Amniotic epithelial cell (primary cell): ENCODE measurements at places on chromosomes 12 and 14.

DNA sequence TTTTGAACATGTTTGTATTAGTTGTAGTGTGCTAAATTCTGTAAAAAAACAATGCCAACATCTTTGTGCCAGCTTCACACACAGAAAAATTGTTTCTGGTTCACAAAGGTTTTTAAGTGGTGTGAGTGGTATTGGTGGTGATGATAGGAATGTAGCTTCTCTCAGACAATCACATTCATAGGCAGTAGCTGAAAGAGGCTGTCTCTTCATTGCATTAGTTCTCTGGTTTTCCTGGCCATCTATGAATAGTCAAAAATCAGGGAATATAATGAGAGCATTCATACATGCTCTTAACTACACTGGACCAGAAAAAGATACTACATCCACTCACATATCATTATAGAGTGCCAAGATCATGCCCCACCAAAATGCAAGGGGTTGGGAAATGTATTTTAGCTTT lies 433.5 kb downstream of the FLRT2 start:
- no peak for DNase-seq

DNA sequence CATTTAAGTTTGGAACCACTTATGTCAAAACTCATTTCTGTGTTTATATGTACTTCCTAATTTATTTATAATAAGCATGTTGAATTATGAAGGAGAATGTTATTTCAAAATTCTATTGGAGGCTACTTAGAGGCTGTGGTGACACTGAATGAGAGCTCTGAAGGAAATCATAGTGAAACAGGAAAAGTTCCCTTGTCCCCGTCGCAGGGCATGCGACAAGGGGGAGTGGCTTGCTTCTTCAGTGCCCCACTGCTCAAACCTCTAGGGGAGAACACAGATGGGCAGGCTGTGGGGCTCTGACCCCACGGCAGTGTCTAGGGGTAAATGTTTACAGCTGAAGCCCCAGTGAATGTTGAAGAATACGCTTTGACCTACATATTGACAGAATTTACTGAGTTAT lies 261.9 kb downstream of the RAD51B start:
- DNase-seq = no peak

- peak; percentile 37 for DNase-seq
Observed at GRCh38 chr12:44015333-44015941, 179.6 kb downstream of the TMEM117 start.

DNA sequence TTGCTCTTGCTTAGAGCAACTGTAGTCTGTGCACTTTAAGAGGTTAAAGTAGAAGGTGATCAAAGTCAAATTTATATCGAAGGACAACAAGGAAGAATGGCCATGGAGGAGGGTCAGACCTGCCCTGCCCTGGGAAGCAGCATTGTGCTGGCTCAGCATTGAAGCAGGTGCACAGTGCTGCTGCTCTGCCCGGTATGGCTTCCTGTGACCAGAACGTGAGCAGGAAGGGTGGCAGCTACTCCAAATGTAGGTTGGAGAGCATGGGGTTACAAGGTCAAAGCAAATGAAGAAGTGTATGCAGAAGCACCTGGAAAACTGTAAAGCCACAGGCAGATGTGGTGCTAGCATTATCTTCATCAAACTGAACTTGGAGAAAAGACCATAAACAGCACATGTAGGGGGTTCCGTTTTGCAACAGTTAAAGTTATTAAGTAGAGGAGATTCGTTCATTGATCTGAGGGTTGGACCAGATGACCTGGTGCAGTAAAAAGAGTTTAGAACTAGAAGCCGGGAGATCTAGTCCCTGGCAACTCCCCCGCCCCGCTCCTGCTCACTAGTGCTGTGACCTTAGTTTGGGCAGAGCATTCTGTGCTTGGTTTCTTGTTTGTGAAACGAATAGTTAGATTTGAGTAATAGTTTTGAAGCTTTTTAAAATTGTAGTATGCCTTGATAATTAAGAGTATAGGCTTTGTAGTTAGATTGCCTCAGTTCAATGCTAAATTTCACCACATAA lies 84.2 kb downstream of the SCN8A start:
- DNase-seq = no peak

DNA sequence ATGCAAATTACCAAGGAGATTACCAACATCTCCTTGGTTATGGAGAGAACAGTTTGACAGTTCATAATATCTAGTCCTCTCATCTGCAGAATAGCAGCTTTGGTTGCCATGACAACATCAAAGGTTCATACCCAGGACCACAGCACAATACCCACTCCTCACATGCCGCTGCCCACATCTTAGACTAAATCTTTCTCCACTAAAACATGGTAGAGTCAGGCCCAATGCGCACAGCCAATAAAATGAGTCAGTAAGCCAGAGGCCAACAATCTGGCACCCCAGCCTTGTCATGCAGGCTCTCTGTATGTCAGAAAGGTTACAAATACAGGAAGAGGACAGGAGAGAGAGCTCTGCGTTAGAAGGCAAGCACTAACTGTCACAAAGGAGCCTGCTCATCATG lies 70.6 kb downstream of the KCNK10 start:
- no peak for DNase-seq

DNA sequence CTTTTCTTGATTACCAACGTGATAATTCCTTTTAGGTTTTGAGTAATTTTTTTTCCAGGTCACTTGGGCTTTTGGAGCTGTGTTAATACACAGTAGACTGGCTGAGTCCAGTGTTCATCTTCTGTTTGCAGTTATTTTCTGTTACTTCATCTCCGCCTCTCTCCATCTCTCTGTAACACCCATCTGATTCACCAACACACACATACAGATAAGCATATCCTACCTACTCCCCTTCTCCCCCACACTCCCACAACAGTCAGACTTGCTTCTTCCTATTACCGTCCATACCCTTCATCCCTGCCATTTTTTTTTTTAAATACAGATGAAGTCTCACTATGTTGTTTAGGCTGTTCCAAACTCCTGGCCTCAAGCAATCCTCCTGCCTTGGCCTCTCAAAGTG lies 72.7 kb upstream of the MANSC4 start:
- peak; percentile 94 for DNase-seq

GRCh38 chr12:16297521-16297920 lies 20.0 kb upstream of the SLC15A5 start:
- DNase-seq = no peak

DNA sequence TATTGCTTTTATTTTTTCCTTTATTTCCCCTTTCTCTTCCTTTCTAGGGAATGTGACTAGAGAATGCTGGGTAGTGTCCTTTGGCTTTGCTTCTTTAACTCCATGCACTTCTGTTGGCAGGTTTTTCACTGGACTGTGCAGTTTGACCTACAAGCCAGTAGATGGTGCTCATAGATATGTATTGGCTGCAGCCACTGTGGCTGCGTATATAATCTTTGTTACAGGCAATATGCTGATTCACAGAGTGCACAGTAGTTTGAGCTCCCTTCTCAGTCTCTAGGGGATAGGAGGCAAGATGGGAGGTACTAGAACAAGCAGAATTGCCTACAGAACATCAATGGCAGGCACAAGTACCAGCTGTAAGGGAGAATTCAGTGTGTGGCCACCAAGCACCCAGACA lies 503.5 kb downstream of the LRFN5 start:
- DNase-seq = peak; percentile 62

GRCh38 chr12:81440001-81440400 lies 319.1 kb downstream of the PPFIA2 start:
- DNase-seq = no peak

- DNase-seq = no peak
Observed at GRCh38 chr12:22692964-22693555, 68.1 kb downstream of the ETNK1 start.

GRCh38 chr12:124565656-124566160 lies 1.7 kb downstream of the NCOR2 start:
- DNase-seq = no peak

GRCh38 chr14:49545071-49545470 lies 41.1 kb downstream of the RPS29 start:
- peak; percentile 58 for DNase-seq

GRCh38 chr14:23142826-23143225 lies 23.8 kb upstream of the CEBPE start:
- no peak for DNase-seq

DNA sequence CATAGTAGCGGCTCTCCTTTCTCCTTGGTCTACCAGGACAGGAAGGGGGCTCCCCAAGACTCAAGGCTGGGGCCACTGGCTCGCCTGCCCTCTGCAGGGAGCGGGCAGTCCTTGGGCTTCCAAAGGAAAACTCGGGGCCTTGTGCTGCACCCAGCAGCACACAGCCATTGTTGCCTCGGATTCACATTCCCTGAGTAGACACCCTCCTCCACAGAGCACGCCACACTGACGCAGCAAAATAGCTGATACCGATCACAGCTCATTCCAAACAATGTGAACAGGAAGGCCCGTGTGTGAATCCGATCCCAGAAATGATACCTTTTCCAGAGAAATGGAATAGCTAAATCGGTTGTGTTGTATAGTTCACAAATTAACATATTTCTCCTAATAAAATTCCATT lies 65.1 kb upstream of the DYNC1H1 start:
- DNase-seq = no peak
